ENCODE measurements at places on chromosomes 16 and 17.

DNA sequence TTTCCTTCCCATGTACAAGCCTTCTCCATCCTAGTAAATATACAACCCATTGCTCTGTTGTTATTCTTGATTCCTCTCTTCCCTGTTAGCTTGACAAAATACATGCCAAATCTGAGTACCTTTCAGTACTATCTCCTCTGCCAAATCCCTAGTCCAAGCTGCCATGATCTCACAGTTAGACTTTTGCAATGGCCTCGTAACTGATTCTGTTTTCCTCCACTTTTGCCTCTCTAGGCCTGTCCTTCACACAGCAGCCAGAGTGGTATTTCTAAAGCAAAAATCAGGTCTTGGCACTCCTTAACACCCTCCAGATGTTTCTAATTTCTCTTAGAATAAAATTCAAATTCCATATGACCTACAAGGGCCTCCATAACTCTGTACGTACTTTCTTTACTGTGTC lies 153.0 kb upstream of the RBL2 start:
- DNase-seq, result no peak

DNA sequence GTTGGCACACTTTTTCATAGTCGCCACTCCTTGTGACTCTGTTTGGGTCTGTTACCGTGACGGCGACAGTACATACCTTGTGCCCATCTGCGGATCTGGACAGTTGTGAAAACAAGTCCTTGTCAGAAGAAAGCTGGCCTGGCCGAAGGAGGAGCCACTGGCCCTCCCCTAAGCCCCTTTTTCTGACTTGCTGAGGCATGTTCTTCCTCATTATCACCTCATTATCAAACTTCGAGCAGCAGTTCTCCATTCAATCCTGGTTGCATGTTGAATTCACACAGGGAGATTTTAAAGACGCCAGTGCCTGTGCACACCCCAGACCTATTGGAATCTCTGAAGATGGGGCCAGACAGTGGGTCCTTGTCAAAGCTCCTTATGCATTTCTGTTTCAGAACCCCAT lies 61.1 kb downstream of the CYLD start:
- no peak for DNase-seq

GRCh38 chr17:39994448-39994847 lies 13.8 kb downstream of the PSMD3 start:
- no peak for DNase-seq

GRCh38 chr16:64469906-64470702 lies 651.8 kb downstream of the CDH11 start:
- no peak for DNase-seq

GRCh38 chr16:70648606-70649005 lies 2.2 kb downstream of the IL34 start:
- DNase-seq, result no peak

DNA sequence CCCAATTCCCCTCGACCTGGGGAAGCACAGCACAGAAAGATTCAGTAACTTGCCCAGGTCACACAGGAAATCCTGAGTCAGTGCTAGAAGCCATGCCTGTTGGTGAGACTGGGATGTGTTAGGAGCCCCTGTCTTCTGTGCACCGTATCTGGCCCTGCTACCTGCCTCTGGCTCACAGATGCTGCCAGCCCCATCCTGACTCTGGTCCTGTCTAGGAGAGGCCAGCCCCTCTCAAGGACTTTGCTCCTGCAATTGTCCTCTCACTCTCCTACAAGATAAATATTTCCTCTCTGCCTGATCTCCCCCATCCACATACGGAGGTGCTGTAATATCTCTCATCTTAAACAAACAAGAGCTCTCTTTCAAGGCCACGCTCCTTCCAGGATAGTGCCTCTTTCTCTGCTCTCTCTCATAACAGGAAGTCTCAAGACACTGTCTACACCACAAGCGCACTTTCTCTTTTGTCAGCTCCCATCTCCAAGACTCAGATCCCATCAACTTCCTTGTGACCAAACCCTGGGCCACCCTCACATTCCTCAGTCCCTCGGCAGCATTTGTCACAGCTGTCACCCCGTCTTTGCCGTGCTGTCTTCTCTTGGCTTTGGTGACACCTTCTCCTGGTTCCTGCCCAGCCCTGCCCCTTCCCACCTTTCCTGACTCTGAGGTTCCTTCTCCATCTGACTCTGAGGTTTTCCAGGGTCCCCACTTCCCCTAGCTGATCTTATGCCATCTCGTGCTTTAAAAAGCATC lies 1.9 kb downstream of the SLC13A2 start:
- no peak for DNase-seq

GRCh38 chr17:35345445-35345925 lies 27.9 kb downstream of the SLFN11 start:
- no peak for DNase-seq

DNA sequence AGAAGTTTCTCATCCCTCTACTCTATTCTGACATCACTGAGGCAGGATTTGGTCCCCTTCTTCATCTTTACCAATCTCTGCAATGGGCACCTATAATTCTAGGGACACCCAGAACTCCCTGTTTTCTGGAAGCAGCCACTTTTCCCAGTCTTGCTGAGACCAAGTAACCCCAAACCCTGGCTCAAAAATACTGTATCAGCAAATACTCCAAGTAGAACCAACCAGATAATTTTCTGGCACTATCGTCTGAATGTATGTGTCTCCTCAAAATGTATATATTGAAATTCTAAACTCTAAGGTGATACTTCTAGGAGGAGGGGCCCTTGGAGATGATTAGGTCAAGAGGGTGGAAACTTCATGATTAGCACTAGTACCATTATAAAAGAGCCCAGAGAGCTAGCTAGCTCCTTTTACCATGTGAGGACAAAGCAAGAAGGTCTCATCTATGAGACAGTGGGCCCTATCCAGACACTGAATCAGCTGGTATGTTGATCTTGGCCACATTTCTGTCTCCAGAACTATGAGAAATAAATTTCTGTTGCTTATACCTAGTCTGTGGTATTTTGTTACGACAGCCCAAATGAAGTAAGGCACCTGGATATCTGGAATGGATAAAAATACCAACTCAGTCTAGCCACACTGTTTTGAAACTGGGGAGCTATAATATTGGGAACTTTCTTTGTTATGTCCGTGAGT lies 464.4 kb downstream of the CDH11 start:
- no peak for DNase-seq

DNA sequence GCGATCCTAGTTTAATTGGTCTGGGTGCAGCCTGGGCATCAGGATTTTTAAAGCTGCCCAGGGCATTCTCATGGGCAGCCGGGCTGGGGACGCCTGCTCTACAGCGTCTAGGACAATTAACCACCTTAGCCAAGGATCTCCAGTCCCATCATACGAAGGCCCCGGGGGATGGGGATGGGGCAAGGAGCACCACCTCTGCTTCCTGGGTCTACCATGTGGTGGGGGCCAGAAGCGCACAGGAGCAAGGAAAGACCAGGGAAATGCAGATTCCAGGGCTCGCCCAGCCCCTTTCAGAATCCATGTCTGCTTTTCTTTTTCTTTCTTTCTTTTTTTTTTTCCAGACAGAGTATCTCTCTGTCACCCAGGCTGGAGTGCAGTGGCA lies 29.3 kb downstream of the TBC1D16 start:
- DNase-seq, result no peak

DNA sequence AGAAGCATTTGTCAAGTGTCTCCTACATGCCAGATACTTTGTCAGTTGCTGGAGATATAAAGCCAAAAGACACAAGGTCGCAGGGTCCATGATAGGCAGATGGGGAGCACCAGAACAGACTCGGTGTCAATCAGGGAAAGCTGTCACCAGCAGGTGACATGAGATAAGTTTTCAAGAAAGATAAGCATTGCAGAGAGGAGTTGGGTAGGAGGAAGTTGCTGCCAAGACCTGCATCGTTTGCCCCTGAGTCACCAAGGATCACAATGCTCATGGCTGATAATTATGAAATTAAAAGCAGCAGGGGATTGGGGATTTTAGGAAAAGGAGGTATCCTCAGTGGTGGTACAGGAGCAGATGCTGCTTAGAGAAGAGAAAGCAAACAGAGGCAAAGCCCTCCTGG lies 551.1 kb upstream of the CDH11 start:
- DNase-seq, result no peak
